ENCODE measurements at places on chromosomes 6 and 20.

DNA sequence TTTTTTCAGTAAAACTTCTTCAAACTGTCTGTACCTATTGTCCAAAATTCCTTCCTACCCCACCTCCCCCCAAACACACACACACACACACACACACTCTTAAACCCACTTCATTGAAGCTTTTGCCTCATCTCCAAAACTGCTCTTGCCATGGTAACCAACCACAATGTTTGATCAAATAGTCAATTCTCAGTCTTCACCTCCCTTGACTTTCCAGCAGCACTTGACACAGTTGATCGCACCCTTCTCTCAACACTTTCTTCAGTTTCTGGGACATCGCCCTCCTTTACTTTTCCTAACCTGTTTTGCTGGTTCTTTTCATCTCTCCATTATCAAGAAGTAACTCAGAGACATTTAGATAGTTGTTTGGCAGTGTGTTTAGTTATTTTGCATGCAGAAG, 71.5 kb upstream of the COL21A1 start:
- DNase-seq = no peak

GRCh38 chr6:37731371-37731770, 33.7 kb upstream of the MDGA1 start:
- no peak for DNase-seq

GRCh38 chr6:138007014-138007472, 100.2 kb downstream of the PERP start:
- peak; percentile 26 for DNase-seq

DNA sequence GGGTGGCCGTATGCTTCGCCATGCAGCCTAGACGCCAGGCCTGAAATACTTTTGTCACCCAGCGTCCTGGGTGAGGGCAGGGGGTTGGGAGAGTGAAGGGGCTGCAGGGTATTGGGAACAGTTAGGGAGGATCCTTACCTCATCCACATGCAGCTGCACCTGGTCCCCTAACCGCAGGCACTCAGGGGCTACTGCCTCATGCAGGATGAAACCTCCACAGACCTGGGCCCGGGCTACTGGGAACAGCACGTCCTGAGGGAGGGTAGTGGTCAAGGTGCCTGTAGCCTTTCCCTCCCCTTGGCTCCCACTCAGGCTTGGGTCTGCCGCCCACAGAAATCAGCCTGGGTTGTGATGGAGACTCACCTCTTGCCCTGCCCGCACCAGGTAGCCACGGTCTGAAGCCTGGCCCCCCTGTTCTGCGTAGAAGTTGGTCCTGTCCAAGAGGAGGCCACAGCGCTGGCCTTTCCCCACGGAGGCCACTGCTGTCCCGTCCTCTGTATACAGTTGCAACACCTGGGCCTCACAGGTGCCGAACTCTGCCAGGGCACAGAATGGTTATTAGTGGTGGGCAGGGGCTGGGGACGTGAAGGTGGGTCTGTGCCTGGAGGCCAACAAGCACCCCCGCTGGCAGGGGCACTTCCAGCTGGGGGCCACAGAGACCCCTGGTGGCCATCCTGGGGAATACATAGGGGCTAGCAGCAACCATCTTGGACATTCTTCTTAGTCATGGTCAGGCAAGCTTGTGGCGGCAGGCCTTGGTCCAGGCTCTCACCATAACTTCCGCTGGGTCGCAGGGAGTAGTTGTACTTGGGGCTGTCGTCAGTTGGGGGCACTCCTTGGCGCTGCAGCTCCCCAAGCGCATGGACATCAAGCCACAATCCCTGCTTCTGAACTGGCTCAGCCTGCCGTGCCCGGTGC, 8.6 kb downstream of the AARS2 start:
- peak; percentile 43 for DNase-seq

GRCh38 chr6:2078888-2079287, 166.5 kb downstream of the GMDS start:
- DNase-seq = no peak

DNA sequence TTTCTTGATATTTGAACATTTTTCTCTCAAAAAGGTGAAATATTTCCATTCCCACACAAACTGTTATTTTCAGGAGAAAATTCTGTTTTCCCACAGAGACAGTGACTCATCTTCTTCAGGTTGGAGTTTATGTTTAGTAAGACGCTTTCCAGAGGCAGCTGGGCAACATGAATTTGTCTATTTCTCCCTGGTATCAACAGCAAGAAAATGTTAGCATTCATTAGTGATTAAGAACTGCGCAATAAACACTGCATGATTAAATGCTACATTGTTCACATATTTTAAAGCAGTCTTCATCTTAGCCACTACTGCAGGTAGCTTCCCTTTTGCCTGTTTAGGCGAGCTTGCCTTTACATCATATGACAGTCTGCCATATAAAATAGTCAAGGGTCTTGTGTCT, 295.7 kb downstream of the C6orf118 start:
- no peak for DNase-seq

DNA sequence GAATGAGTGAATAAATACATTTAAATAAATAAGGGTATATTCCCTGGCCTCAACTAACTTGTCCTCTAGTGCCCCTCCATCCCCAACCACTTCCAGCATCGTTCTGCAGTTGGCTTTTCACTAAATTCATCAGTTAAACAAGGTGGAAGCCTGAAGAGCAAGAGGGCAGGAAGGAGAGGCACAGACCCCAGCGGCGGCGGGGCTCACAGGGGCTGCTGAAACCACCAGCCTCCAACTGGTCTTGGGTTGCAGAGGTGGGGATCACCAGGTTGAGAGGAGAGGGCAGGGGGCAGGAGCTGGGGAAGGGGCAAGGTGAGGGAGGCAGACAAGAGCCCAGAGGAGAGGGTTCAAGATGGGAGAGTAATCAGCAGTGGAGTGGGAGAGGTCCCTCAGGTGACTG, 27.1 kb downstream of the KCNK5 start:
- no peak for DNase-seq

Measured in fibroblast of skin of back (primary cell).